ENCODE measurements at places on chromosomes 4 and X.

GRCh38 chrX:110442635-110443034 lies 84.0 kb downstream of the RTL9 start:
- no peak for DNase-seq

GRCh38 chrX:10159145-10159468 lies 2.3 kb downstream of the CLCN4 start:
- DNase-seq, result no peak

DNA sequence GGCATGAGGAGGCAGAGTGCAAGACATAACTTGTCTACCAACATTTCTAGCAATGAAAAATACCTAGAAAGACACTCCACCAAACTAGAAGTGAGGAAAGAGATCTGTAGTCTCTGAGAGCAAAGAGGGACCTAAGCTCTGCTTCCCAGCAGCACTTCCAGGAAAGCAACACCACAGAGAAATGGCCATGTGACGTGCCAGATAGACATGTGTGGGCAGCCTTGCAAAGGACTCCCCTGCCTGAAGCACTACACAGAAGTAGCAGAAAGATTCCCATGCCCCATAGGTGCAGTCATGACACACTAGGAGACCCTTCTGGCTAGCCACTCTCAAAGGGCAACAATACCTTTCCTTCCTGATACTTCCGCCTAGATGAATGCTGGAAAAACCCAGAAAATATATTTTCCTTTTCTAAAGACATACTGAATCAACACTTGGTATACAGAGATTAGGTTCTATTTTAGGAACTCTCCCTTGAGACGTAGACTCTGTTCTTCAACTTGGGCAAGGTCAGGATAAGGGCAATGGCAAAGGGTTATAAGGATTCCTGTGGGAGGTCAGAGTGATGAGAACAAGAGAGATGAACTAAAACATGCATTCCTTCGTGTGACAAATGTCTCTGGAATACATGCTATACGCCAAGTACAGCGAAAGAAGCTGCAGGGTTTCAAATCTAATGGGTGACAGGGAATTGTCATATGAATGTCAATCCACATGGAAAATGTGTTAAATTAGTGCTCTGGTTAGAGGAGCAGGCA lies 187.5 kb upstream of the ETNPPL start:
- DNase-seq, result no peak

DNA sequence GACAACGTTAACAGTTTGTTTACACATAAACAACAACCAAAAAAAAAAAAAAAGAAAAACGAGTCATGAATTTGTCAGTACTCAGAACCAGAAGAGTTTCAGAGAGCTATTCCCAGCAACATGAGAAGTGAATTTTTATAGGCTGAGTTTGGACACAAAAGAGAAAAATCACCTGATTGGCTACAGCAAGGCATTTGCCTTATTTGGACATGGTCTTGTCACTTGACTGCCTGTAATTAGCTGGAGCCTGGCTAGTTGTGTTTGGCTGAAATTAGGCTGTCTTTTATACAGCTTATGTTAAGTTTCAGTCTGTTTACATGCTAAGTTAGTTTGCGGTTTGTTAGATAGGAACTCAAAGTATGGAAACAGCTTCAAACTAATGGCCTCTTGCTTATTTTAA lies 880 bp upstream of the TEX13A start:
- DNase-seq, result no peak

- no peak for DNase-seq
These were observed 34.1 kb upstream of the MXD4 start for GRCh38 chr4:2295900-2296442.

DNA sequence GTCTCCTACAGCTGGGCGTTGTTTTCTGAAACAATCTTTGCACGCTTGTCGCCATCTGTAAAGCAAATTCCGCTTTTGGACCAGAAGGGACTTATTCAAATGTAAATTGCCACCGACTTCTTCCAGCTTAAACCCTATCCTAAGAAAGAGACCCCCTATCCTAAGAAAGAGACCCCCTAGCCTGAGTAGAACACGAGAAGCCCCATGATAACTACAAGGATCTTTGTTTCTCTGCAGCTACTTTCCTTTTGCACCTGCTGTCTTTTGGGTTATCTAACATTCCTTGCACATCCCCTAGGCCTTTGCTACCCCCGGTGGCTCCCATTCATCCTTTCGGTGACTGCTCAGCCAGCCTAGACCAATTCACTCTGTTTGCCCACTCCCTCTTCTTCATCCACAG lies 536.0 kb upstream of the PRKX start:
- DNase-seq, result no peak

GRCh38 chrX:10104958-10105658 lies 51.7 kb upstream of the CLCN4 start:
- no peak for DNase-seq

GRCh38 chrX:13476384-13476783 lies 93.0 kb upstream of the EGFL6 start:
- no peak for DNase-seq

DNA sequence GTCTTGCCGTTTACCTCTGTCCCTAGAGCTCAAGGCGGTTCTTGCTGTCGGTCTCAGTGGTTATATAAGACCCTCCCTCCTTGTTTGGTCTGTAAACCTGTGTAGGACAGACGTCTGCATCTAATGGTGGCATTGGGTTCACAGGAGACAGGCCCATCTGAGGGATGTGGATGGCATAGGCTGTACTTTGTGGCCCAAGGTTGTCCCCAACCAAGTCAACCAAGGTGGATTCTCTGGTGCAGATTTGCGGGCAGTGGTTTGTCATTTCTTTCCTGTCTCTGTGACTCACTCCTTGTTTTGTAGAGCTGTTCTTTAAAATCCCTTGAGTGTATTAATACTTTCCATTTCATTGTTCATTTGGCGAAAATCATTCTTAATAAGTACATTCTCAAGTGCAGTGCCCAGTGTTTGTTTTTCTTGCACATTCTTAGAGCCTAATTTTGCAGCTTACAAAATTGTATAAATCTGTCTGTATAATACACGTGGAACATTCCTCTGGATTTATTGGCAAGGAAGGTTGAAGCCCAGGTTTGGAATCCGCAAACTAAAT lies 68.0 kb upstream of the TLR2 start:
- no peak for DNase-seq

Data from large intestine (tissue), 12 donors.